ENCODE measurements at places on chromosomes 1 and 21.

DNA sequence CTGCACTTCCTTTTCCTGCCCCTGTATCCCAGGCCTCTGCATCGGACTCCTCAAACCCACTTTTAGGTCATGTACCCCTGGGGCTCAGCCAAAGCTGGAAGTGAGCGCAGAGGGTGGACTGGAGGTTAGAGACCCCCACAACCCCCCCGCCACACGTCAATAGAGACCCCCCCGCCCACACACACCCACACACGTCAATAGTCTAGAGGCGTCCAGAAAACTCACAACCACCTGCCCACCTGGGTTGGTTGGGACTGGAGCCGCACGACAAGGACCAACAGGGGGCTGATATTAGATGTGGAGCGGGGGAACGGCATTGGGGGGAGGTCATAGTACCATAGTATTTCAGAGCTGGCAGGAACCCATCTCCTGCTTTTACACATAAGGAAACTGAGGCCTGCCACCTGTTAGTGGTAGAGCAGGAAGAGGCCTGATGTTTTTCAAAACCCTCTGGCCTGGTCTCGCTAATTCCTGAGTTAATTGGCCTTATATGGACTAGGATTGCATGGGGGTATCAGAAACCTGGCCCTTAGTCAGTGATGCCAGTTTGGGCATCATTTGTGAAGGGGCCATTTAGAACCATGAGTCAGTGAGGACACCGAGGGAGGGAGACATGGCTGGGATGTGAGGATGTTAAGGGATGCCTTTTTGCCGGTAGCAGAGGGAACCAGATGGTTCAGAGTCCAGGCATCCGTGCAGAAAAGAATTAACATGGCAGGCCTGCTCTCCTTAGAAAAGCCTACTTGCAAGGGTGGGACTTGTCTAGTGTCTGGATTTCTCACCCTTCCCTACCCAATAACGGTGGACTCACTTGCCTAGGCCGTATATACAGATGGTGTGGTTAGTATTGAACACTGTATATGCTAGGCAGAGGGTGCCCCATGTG, 1.1 kb downstream of the NENF start:
- no peak for DNase-seq

- DNase-seq, result no peak
Observed at GRCh38 chr1:209835782-209836298, 8.1 kb downstream of the UTP25 start.

GRCh38 chr1:213376862-213377372, 325.9 kb downstream of the RPS6KC1 start:
- DNase-seq, result no peak

DNA sequence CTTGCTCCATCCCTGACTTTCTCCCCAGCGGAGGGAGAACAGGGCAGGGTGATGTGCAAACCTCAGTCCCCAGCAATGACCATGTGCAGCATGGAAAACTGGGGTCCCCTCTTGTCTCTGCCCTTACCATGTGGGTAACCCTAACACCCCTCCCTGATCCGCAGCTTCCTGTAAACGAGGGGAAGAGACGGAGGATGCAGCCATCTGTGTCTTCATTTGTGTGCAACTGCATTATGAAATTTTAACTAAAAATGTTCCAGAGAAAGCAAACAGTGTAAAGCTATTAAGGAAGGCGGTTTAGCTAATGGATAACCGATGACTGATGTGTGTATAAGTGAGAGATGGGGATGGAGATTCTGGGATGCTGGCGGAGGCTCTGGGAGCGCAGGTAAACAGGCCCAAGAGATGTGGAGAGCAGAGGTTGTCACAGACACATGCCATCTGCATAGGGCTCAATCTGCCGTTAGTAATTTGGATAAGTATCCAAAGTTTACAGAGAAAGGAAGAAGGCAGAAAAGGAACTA, 206.6 kb downstream of the DSCAM start:
- DNase-seq, result no peak

DNA sequence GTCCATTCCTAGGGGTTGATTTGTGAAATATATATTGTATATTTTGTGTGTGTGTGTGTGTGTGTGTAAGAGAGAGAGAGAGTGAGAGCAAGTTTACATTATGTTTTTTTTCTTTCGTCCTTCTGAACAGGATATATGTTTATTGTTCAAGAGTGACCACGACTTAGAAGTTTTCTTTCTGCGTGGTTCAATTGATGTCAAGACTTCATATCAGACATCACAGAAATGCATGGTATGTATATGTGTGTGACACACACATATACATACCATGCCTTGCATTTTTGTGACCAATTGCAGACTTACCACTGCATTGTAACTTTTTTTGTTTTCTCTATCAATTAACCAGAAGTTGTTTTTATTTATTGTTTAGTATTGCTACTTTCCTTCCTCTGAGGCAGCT, 2.5 kb downstream of the RASAL2 start:
- no peak for DNase-seq

GRCh38 chr1:111789142-111789541, 33.4 kb downstream of the DDX20 start:
- DNase-seq, result no peak

GRCh38 chr1:91752324-91752723, 133.6 kb downstream of the TGFBR3 start:
- DNase-seq, result no peak

GRCh38 chr1:165543532-165544438, at the start of gene LRRC52:
Gene LRRC52, plus strand, starts transcription at chr1:165544000. Its CDS starts 297 bp downstream, at chr1:165544297.
- no peak for DNase-seq

DNA sequence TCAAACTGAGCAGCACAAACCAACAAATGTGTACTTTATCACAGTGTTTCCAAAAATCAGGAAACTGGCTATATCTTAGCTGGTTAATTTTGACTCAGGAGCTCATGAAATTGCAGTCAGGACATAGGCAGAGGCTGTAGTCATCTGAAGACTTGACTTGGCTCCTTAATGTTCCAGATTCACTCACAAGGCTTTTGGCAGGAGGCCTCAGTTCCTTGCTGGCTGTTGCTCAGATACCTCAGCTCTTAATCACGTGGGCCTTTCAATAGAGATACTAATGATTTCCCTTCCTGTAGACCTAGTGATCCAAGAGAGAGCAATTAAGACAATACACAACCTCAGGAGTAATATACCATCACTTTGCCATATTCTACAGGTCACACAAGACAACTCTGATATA, 537.7 kb downstream of the BRINP3 start:
- DNase-seq, result no peak

DNA sequence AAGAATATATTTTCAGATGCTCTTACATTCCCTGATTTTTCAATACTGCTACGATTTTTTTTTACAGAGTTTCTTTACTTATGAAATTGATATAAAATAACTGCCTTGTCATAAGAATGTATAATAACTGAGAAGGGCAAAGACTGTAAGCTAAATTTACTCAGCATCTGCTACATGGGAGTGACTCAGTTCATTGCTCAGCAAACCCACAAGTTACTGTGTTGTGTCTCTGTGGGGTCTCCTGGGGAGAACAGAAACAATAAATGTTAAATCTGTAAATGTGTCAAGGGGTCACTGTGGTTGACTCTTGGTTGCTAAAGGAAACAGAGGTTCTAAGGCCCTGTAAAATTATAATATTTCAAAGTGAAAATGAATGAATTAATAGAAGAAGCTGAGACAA, 210.3 kb upstream of the CACYBP start:
- DNase-seq, result no peak

DNA sequence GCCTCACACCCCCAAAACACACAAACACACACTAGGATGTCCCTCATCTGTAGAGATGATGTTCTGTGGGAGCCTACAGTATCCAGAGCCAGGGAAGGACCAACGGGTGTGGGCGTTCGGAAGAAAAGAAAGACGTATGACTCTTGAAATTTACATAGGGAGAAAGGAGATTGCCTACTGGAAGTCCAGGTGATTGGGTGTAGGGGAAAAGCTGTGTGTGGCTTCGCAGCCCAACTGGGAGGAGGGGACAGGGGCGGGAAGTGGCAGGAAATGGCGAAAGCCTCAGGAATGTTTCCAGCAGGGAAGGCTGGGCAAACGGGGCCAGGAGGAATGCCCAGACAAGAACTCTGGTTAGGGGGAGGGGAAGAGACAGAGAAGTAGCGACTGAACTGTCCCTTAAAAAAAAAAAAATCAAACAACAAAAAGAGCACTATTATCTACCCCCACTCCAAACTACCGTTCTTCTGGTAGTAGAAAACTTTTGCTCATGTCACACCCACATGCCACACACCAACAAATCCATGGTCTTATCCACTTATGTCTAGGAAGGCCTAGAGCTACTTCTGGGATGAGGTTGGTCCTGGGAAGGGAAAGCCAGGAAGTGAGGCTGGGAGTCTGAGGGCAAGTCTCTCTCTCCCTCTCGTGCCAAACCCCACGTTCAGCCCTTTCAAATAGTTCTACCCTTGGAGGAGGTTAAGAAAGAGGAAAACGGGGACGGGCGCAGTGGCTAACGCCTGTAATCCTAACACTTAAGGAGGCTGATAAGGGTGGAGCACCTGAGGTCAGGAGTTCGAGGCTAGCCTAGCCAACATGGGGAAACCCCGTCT, 1.8 kb upstream of the CKS1B start:
- DNase-seq, result no peak

- no peak for DNase-seq
Observed at GRCh38 chr21:42495765-42496119, 282 bp downstream of the RSPH1 start.

- no peak for DNase-seq
Observed at GRCh38 chr1:15336866-15337265, 72.8 kb upstream of the EFHD2 start.

- DNase-seq, result no peak
Observed at GRCh38 chr21:27570306-27570868, 603.5 kb upstream of the ADAMTS5 start.

DNA sequence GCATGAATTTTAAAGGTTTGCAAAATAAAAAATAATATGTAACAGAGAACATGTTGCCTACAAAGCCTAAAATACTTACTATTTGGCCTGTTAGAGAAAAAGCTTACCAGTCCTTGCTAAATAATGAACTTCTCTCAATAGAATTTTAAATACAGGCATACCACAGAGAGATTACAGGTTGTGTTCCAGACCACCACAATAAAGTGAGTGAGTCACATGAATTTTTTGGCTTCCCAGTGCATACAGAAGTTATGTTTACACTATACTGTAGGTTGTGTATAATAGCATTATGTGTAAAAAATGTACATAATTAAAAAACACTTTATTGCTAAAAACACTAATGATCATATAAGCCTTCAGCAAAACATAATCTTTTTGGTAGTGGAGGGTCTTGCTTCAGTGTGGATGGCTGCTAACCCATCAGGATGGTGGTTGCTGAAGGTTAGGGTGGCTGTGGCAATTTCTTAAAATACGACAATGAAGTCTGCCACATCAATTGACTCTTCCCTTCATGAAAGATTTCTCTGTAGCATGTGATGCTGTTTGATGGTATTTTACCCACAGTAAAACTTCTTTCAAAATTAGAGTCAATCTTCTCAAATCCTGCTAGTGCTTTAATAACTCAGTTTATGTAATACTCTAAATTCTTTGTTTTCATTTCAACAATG, 48.6 kb downstream of the SCYL3 start:
- DNase-seq, result no peak

GRCh38 chr1:7539769-7540175, 231.3 kb upstream of the VAMP3 start:
- no peak for DNase-seq

GRCh38 chr1:77382366-77382765, 100.5 kb downstream of the AK5 start:
- no peak for DNase-seq

DNA sequence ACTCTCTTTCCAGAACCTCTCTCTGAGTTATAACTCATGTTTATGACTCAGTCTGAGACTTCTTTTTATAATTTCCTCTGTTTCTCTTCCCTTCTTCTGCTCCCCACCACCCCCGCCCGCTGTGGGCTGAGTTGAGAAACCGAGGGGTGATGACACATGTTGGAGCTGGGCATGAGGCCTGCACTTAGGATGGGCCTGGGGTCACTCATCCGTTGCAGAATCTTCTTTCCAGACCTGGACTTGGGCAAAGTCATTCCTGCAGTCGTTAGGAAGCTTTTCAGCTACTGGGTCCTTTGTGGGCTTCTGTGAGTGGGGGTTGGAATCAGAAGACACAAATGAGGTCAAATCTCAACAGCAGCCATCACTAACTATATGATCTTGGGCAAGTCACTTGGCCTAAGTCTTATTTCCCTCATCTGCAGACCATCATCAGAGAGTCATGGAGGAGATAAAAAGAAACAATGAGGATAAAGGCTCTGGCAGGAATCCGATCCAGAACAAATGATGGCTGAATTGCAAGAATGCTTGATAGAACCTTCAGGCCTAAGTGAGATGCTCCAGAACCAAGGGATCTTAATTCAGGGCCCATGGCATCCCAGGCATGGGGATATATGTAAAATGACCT, 53.4 kb downstream of the RPS6KA1 start:
- DNase-seq, result no peak

GRCh38 chr1:40394491-40395172, 21.1 kb downstream of the SMAP2 start:
- DNase-seq, result no peak

DNA sequence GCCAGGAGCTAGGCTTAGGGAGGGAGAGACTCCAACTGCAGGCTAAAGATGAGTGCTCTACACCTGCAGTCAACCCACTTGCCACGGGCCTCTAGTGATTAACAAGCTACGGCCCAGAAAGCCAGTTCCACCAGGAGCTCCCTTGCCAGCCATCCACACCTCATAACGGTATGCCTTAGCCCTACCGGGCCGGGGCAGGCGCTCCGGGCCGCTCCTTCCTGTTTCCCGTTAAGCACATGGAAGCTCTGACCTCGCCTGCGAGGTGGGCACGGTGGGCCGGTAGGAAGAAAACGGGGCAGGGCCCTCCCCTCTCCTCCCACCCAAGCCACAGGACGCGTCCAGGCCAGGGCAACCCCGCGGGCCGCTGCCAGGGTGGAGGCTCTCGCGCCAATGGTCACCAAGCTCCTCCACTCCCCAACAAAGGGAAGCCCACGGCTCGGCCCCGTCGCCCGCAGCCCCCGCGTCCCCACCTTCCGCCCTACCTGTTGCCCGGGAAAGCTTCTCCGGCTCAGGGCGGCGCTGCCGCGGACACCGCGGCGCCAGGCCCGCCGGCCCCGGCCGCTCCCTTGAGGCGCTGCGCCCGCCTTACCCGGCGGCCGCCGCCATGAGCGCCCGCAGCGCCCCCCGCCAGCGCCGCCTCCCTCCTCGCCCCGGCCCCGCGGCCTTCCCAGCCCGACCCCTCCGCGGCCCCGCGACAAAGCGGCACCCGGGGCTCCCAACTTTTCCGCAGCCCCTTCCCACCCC, 627 bp downstream of the CERS2 start:
- no peak for DNase-seq

- DNase-seq, result no peak
Observed at GRCh38 chr1:147791876-147792275, 31.5 kb upstream of the GJA5 start.
